ENCODE measurements at places on chromosomes 11 and 22.
A peak's percentile ranks its signal among the peaks of the same experiment; 100 is the strongest.

- DNase-seq: peak; percentile 34
Measured at GRCh38 chr11:10809373-10810160, 841 bp upstream of the EIF4G2 start.

- DNase-seq: no peak
Measured at GRCh38 chr11:129918361-129918760, 23.0 kb upstream of the NFRKB start.

GRCh38 chr22:48316257-48317250 is 1511.1 kb downstream of the BRD1 start:
- DNase-seq: no peak

- peak; percentile 78 for DNase-seq
Measured at GRCh38 chr22:37643225-37643847, 3.9 kb downstream of the SH3BP1 start.

GRCh38 chr22:37177221-37177620 is 10.8 kb downstream of the C1QTNF6 start:
- DNase-seq: no peak

- DNase-seq: no peak
Measured at GRCh38 chr22:38614332-38615063, 41.7 kb downstream of the FAM227A start.

GRCh38 chr11:134360050-134360835 is 28.5 kb downstream of the GLB1L2 start:
- DNase-seq: peak; percentile 27

- no peak for DNase-seq
Measured at GRCh38 chr11:104154296-104154695, 9.7 kb downstream of the PDGFD start.

- no peak for DNase-seq
Measured at GRCh38 chr11:72493426-72494108, 59.2 kb upstream of the CLPB start.

GRCh38 chr22:50174382-50175190 is 4.1 kb downstream of the PANX2 start:
- no peak for DNase-seq

- DNase-seq: no peak
Measured at GRCh38 chr22:29692327-29692640, 27.5 kb upstream of the CABP7 start.

GRCh38 chr11:2158966-2159365 is 2.0 kb downstream of the INS start:
- DNase-seq: no peak

- no peak for DNase-seq
Measured at GRCh38 chr11:1130276-1131032, 27.3 kb upstream of the MUC5AC start.

DNA sequence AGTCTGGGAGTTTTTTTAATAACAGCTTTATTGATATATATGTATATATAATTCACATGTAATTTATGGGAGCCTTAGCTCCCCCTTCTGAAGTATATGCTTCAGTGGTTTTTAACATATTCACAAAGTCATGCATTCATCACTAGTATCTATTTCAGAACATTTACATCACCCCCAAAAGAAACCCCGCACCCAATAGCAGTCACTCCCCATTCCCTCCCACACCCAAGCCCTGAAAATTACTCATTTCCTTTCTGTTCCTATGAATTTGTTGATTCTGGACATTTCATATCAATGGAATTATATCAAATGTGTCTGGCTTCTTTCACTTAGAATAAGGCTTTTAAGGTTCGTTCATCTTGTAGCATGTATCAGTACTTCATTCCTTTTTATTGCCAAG is 35.6 kb upstream of the SYT7 start:
- no peak for DNase-seq

DNA sequence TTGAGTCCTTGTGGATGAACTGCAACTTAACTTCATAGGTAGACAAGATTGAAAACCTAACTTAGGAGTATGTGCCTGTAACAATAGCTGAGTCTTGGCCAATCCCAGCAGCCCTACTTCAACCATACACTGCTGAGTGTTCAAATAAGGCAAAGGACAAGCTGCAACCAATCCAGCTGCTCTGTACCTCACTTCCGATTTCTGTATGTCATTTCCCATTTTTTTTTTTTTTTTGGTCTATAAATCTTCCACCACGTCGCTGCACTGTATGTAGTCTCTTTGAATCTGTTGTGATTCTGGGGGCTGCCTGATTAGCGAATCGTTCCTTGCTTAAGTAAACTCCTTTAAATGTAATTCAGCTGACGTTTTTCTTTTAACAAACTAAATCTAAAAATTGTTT is 35.4 kb upstream of the FLI1 start:
- no peak for DNase-seq

DNA sequence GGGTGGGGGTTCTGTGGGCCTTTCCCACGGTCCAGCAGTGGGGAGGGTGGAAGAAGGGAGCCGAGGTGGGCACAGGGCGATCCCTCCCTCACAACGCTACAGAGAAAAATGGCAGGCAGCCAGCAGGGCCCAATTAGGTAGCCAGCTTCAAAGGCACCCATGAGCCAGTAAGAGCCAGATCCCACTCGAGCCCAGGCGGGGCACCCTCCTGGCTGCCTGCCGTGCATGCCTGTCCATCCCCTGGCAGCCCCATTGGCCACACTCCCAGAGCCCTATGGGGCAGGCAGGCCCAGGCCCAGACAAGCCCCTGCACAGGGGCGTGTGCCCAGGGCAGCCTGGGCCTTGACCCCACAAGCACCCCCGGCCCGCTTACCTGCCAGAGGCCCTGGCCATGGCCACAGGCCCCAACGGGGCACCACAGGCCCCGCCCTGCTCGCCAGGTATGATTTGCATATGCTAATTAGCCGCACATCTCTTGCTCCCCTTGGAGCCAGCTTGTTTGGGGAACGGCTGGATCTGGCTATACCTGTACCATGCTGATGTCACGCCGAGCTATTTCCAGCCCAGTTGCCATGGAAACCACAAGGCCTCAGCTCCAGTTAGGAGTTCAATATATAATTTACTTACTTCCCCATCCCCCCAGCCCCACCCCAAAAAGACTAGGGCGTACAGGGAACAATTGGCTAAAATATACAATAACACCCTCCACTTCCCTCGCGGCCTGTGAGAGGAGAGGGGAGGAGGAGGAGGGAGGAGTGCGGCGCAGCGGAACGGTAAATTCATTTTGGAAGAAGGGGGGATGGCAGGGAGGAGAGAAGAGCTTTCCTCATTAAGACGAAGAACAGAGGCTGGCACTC is 47.5 kb upstream of the TCF20 start:
- DNase-seq: no peak

- no peak for DNase-seq
Measured at GRCh38 chr22:31328544-31328960, 17.6 kb downstream of the PATZ1 start.

- no peak for DNase-seq
Measured at GRCh38 chr11:65645710-65646109, 7.8 kb downstream of the SIPA1 start.

DNA sequence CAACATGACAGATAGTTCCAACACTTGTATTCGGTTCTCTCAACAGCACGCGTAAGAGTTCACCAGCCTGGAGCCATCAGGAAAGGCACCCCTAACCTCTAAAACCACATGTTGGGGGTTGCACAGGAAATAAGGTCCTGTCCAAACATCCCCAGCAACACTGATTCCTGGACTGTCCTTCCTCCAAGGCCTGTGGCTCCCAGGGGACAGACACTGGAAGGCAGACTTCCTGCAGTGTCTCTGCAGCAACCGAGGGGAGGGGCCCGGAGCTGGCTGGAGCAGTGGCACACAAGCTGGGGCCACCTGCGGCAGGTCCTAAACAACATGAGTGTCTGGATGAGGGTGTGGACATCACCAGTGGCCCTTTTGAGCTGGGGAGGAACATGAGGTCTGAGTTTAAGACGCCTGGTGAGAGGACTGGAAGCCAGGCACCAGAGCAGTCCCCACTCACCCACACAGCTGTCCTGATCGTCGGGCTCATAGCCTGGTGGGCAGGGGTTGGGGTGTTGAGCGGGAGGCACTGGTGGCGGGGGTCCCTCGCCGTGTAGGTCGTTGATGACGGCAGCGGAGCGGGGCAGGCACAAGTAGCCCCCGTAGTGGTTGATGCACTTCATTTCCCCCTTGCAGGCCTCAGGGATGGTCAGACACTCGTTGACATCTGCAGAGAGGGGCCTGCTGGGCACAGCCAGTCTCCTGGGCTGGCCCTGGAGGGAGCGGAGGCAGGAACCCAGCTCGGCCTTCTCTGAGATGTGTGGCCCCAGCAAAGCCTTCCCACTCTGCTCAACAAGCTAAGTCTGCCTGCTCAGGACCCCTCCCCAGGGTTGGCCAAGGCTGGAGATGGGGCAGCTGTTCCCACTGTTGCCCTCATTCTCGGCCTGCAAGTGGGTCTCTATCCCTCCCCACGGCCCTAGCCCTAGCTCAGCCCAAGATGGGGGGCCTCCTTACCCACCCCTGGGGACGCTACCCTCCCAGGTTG is 1.6 kb downstream of the EFEMP2 start:
- DNase-seq: peak; percentile 3

GRCh38 chr11:114964676-114965214 is 286.4 kb downstream of the NXPE2 start:
- DNase-seq: no peak

GRCh38 chr22:40679964-40680818 is 907 bp downstream of the MCHR1 start:
- no peak for DNase-seq

GRCh38 chr11:117818041-117818873 is 6.3 kb downstream of the FXYD2 start:
- DNase-seq: no peak

DNA sequence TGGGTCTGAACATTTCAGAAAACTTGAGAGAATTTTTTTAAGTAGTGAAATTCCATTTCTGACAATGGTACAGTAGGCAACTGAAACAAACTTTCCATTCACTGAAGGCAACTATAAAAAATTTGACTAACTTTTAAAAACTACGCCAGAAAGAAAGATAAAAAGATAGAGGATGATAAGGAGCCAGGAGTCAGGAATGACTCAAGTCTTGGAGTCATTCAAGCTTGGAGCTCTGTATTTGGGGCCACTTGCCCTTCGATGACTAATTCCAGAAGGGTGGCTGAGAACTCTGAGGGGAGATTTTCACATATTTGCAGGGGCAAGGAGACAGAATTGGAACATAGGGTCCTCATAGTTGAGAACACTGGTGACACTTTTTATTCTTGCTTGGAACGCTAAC is 1083.2 kb upstream of the CNTN5 start:
- DNase-seq: no peak

GRCh38 chr22:25536589-25536988 is 27.9 kb upstream of the GRK3 start:
- no peak for DNase-seq

- DNase-seq: no peak
Measured at GRCh38 chr11:112863305-112863704, 97.9 kb upstream of the NCAM1 start.

DNA sequence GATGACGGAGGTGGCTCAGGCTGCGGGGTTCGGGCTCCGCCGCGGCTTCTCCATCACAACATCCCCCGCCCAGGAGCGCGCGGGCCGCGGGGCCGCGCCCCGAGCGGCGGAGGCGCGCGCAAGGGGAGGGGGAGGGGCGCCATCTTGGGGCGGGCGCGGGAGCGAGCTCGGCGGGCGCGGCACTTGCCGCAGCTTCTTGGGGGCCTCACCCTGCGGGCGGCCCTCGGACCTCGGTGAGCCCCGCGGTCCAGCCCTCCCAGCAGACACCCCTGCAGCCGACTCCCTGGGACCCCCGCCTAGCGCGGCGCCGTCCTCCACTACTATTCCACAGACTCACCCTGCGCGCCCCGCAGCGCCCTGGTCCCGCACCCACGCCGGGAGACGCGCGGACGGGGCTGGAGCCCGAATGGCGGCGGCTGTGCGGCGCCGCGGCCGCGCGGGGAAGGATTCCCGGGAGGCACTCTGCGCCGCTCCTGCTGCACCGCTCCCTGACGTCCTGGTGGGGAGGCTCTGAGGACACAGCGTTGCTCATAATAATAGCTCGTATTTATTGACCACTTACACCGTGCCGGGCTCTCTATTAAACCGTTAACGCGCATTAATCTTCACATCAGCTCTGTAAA is at the start of gene APBB1:
TSS of gene APBB1 (minus strand) at position 86 of the 623 bp plus-strand sequence. CDS start 7,747 bp downstream, outside the sequence.
- DNase-seq: peak; percentile 36

DNA sequence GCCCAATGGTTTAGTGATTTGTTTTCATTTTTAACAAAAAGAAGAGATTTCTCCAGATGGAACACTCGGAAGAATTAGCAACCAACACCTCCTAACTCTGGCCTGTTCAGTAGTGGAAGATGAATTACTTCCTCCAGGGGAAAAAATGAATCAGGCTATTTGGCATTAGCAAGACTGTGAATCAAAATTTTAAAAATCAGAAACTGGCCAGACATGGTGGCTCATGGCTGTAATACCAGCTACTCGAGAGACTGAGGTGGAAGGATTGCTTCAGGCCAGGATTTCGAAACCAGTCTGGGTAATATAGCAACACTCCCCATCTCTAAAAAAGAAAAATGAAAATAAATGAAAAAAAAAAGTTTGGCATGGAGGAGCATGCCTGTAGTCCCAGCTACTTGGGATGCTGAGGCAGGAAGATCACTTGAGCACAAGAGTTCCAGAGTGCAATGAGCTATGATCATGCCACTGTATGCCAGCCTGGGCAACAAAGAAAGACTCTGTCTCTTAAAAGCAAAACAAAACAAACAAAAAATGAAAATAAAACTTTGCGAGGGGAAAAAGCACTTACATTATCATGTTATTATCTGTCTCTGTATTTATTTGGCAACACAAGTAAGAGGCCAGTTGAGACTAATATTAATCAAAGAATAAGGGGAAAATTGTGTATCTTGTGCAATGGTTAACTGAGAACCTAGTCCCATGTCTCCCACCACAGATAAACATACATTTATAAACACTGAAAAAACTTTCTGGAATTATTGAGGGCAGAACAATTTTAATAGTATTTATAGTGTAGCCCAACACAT is 796.3 kb upstream of the ANO3 start:
- DNase-seq: no peak

DNA sequence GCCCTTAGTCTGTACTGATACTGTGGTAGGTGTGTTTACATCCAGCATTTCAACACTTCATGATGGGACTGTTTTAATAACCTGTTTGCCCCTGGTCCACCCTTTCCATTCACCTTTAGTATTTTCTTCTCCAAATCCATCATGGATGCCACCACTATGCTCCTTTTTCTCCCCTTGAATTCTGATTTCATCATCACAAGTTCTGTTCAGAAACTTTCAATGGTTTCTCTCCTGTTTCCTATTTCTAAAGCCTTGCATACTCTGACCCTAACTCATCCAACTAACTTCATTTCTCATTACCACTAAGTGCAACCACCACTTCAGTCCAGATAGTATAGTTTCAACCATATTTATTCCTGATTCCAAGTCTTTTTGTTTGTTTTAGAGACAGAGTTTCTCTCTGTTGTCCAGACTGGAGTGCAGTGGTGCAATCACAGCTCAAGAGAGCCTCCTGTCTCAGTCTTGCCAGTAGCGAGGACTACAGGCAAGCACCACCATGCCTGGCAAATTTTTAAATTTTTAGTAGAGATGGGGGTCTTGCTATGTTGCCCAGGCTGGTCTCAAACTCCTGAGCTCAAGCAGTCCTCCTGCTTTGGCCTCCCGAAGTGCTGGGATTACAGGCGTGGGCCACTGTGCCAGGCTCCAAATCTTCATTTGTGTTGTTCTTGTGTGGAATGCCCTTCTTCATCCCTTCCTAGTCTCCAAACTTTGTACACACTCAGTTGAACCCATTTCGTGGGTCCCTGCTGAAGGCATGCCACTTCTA is 1.2 kb upstream of the LIN7C start:
- no peak for DNase-seq
